ENCODE measurements at places on chromosomes 11 and 22. TPM values are rescaled to one million over a fixed set of nuclear protein-coding genes. Genes with fewer than 3 reads are reported as not detected.

DNA sequence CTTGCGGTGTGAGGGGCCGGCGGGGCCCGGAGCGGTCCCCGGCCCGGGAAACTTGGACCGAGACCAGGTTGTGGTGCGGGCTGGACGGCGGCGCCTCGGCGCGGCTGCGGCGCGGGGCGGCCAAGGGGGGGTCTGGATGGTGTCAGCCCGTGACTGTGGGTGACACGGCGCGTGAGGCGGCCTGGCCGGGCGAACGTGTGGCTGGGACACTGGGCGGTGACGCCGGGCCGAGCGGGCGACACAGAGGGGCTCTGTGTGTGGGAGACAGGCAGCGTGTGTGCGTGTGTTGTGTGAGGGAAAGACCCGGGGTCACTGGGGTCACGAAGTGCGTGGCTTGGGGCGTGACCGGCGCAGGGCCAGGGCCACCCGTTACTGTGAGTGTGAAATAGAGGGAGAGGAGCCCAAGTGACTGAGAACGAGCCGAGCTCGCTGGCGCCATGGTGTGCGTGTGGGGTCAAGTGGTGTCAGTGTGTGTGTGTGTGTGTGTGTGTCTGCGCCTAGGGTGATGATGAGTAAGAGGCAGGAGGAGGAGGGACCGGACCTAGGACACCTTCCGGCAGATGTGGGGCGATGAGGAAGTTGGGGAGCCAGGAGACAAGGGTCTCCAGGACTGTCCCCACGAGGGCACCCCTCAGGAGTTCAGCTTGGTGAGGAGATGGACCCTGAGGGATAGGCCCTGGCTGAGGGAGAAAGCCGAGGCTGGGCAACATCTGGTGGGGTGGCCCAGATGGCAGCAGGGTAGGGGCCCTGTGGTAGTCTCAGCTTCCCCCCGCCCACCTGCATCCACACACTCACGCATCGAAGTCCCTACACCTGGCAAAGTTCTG is 817 bp downstream of the RELT start:
- no peak for DNase-seq

- no peak for DNase-seq
Measured at GRCh38 chr22:50576806-50577696, 1.2 kb downstream of the CPT1B start.

DNA sequence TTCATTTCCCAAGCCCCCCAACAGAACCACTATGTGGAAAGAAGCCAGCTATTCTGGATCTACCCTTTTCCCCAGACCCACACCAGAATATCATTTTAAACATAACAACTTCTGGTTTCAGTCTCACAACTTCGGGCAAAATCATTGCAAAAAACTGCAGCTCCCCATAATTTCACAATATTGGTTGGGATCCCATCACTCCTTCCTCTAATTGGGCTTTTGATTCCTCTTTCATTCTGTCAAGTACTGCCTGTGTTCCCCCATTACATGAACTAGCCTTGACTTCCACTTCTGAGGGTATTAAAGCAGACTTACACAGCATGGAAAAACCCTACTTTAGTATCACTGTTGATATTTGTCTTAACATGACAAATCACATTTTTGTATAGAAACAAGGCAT is 4.1 kb upstream of the APOL3 start:
- no peak for DNase-seq

DNA sequence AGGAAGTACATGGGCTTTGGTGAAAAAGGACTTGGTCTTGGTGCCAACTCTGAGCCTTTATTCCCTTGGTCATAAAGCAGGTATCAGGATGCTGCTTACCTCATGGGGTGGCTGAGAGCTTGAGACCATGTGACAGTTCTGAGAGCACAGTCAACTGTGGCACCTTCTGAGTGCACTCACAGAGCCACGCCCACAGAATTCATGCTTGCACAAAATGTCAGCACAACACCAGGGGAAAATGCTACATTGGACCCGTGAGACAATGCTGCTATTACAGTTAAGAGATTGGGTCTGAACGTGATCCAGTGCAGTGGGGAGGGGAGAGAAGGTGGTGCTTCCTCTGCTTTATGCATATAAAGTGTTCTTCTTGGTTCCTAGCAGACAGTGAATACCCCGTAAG is 79.5 kb upstream of the SPON1 start:
- no peak for DNase-seq

DNA sequence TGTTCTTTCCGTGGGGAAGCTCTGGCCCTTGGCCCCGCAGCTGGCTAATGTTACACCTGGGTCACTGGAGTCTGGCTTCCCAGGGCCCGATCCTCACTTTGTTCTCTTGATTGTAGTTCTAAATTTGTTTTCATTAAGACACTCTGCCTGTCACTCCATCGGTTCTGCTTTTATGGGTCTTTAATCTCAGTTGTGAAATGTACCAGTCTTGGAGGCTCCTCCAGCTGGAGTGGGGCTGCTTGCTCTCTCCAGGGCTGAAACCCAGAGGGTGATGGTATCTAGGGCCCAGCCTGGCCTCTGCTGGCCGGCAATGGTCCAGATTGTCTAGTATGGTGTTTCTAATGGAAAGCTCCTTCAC is 352.9 kb downstream of the TENM4 start:
- no peak for DNase-seq

PRR5L gene
- 13.3 TPM for polyA plus RNA-seq

DNA sequence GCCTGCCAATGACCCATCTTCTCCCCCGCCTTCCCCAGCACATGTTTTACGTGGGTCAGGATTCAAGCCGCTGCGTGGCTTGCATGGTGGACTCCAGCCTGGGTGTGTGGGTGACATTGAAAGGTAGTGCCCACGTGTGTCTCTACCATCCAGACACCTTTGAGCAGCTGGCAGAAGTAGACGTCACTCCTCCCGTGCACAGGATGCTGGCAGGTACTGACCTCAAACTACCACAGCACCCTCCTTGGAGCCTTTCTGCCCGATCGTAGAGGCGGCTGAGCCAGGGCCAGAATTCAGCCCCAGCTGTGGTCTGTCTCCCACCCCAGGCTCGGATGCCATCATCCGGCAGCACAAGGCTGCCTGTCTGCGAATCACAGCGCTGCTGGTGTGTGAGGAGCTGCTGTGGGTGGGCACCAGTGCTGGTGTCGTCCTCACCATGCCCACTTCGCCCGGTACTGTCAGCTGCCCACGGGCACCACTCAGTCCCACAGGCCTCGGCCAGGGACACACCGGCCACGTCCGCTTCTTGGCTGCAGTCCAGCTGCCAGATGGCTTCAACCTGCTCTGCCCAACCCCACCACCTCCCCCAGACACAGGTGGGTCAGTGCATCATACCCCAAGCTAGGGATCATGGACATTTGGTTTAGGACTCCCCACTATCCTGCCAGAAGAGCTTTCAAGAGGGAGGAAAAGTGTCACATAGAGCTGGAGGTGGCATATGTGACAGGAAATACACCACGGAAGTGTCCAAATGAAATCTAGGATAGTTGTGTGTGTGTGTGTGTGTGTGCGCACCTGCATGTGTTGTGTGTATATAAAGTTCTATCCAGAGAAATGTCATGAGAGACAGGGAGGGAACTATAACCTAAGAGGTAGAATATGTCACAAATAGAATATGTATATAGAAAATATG is 10.6 kb upstream of the RELT start:
- no peak for DNase-seq

KIAA1671 gene
- 0.15 TPM for polyA plus RNA-seq

DNA sequence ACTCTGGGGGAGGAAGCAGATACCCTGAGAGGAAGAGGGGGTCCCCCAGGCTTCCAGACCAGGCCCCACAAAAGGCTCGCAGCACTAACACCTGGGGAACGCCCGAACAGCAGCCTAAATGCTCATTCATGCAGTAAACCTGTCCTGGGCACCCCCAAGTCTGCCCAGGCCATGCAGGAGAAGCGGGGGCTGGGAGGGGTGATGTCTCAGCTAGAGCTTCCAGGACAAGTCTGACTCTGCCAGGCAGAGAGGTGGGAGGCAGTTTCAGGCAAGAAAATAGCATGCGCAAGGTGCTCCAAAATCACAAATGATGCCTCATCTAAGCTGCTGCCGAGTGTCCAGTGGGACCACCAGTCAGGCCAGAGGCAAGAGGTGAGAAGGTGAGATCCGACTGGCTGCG is 14.6 kb downstream of the CABP7 start:
- DNase-seq, result no peak

DNA sequence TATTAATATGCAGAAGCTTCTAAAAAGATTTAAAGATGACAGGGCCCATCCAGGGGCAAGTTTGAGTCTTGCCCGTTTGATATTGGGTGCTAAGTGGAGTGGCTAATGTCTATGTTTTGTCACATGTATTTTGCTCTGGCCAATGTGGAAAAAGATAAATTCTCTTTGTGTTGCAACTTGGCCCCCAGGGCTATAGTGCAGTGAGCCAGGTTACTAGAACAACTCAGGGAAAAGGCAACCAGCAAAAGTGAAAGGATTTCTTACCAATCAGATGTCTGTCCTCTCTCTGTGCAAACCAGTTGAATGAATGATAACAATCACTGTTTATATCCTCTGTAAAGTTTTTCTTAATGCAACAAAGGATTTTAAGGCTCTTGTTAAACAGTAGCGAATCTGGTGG is 4.6 kb upstream of the CLNS1A start:
- DNase-seq, result no peak

- DNase-seq, result no peak
Measured at GRCh38 chr11:133966172-133966651, 9.4 kb upstream of the IGSF9B start.

NFAM1 gene
- polyA plus RNA-seq, result not detected

DNA sequence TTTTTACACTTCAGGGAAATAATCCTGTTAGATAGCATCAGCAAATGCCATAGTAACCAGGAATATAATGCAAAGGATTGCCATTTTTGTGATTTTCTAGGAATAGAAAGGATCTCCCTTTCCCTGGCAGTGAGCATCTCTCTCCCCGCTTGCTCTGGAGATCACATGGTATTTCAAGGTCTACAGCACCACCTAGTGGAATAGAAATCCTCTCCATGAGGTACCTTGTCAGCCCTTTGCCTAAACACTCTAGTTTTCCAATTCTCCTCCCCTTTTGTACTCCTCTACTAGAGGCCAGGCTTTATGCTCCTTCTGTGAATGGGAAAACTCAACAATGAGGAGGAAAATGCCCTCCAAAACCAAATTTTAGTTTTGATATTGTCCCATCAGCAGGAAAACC is 78.4 kb downstream of the XRRA1 start:
- no peak for DNase-seq

CCDC15 gene
- 1.3 TPM for polyA plus RNA-seq

GRCh38 chr11:1447845-1448825 is 38.4 kb downstream of the MOB2 start:
- DNase-seq, result no peak

PHLDB1 gene
- 74.7 TPM for polyA plus RNA-seq

DNA sequence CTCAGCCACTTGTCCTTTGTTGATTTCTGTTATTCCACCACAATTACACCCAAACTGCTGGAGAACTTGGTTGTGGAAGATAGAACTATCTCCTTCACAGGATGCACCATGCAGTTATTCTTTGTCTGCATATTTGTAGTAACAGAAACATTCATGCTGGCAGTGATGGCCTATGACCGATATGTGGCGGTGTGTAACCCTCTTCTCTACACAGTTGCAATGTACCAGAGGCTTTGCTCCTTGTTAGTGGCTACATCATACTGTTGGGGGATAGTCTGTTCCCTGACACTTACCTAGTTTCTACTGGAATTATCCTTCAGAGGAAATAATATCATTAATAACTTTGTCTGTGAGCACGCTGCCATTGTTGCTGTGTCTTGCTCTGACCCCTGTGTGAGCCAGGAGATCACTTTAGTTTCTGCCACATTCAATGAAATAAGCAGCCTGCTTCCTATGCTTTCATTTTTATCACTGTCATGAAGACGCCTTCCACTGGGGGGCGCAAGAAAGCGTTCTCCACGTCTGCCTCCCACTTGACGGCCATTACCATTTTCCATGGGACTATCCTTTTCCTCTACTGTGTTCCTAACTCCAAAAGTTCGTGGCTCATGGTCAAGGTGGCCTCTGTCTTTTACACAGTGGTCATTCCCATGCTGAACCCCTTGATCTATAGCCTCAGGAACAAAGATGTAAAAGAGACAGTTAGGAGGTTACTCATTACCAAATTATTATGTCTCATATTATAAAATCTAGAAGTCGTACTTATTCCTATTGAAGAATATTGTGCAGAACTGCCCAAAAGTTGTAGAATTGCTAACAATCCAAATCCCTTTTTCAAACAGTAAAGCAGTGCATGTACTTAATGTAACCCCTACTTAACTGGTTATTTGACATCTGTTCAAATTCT is 53.2 kb downstream of the OR4C6 start:
- no peak for DNase-seq

FOLH1 gene
- not detected for polyA plus RNA-seq

LDHAL6A gene
- not detected for polyA plus RNA-seq

APOL4 gene
- polyA plus RNA-seq, result 0.23 TPM

- no peak for DNase-seq
Measured at GRCh38 chr22:37818409-37819104, 4.6 kb upstream of the GALR3 start.

KIF18A gene
- 11.9 TPM for polyA plus RNA-seq

DNA sequence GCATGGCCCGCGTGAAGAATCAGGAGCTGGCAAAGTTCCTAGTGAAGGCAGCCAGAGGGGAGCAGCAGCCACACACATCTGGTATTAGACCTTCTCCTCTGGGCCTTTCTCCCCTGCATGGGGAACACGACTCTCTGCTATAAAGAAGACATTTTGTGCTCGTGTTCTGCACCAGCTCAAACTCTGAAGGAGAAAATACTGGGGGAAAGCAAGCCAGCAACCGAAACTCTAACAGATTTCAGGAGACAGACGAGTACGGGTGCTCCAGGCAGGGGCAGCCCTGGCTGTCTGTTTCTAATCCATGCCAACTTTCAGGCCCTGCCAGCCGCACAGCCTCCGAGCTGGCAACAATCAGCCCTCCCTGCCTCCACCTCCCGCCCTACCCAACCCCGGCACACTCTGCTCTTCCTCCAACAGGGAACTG is 296.3 kb downstream of the BRD1 start:
- DNase-seq, result no peak

FUT4 gene
- polyA plus RNA-seq, result 2.3 TPM

PLAAT5 gene
- polyA plus RNA-seq, result not detected

- peak; percentile 86 for DNase-seq
Measured at GRCh38 chr11:62461740-62462507, 43.1 kb downstream of the SCGB1A1 start.

DNA sequence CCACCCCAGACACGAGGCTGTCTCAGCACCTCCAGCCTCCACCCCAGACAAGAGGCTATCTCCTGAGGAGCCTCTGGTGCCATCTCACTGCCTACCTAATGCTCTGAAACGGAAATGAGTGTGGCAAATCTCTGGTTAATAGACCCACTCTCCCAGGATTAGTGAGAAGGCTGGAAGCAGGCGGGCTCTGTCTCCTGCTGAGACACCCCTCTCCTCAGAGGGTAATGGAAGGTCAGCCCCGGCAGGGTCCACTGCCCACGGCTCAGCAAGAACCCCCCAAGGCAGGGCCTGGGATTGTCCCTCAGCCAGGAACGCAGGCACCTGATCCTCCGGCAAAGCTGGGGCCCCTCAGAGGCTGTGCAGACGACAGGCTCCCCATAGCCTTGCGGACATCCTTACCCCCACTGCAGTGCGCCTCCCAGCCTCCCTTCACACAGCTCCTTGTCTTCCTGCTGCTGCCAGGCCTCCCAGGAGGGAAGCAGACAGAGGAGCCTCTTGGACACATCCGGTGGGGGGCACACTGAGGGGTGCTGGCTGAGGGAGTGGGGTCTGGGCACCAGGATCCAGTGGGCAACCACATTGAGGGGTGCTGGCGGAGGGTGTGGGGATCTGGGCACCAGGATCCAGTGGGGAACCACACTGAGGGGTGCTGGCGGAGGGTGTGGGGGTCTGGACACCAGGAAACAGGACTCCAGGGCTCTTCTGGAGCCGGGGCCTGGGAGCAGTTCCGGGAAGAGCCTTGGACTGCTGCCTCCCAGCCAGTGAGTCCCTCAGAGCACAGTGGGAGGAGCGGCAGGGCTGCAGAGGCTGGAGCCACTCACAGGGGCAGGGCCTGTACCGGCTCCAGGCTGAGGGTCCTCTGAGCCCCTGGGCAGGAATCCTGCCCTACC is 13.1 kb downstream of the CHID1 start:
- DNase-seq, result no peak
